ENCODE measurements at places on chromosomes 16 and 17.

GRCh38 chr16:20393801-20394577 lies 10.5 kb downstream of the PDILT start:
- DNase-seq, result no peak

DNA sequence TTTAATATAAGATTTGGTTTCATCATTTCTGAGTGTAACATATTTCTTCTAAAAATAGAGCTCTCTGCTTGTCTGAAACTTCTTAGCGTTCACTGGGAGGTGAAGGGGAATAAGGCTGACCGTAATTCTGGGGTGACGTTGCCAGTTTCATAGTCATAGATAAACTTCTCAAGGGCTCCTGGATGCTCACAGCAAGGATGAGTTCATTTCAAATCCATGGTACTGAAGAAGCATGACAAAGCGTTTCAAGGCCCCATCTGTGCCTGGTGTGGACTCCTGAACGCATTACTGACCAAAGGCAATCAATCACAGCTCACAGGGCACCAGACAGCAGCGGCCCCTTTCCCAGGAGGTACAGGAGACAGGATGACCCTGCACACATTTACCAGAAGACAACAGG lies 12.0 kb upstream of the EVPL start:
- no peak for DNase-seq

GRCh38 chr17:5911919-5912318 lies 158.3 kb upstream of the WSCD1 start:
- DNase-seq, result no peak

DNA sequence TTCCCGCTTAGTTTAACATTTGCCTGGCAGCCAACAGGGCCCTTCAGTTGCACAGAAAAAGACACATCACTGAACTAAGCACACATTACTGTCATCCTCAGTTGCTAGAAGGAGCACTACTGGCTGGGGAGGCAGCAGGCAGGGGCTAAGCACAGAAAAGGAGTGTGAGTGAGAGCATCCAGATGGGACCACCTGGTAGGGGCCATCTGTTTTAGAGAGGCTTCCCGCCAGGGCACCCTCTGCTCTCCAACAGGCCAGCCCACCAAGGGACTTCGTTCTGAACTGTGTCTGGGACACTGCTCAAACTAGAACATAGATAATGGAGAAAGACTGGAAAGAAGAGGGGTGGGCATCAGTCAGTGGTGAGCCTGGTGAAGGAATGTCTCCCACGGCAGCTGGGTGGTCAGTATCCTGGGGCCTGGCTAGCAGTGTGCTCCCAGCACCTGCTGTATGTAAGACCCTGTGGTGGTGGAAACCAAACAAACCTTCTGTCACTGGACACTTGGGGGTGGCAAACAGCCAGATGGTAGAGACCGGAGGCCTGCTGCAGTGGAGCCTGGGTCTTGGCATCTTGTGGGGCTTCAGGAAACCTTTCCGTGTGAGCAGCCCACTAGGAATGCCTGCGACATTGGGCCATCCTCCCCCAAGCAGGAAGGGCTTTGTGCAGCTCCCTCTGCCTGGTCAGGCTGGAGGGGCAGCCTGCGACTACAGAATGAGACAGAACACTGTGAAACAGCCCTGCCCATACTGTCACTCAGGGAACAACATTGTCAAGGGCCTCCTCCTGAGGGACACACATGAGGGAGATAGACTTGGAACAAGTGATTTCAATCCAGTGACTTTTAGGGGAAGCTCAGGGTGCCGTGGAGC lies 12.8 kb upstream of the RANGRF start:
- DNase-seq, result no peak

DNA sequence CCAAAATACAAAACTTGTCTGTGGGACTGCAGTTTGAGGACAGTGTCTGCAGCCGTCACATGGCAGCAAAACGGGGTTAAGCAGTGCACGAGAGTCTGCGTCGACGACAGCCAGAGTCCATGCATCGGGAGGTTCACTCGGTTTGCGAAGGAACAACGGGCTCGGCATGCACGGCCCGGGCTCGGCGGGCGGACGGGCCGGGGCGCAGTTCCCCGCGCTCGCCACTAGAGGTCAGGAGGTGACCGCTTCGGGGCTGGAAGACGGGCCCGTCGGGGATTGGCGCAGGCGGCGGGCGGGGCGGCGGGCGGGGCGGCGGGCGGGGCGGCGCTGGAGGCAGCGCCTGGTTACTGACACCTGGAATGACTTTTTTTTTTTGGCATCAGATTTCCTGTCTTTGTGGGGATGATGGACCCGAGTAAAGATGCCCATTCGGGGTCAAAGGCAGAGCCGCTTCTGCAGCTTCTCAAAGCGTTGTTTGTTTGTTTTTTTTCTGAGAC lies 6.5 kb downstream of the SCGB1C2 start:
- peak; percentile 87 for DNase-seq

GRCh38 chr16:57985204-57986181 lies 14.6 kb upstream of the CNGB1 start:
- DNase-seq, result peak; percentile 21

DNA sequence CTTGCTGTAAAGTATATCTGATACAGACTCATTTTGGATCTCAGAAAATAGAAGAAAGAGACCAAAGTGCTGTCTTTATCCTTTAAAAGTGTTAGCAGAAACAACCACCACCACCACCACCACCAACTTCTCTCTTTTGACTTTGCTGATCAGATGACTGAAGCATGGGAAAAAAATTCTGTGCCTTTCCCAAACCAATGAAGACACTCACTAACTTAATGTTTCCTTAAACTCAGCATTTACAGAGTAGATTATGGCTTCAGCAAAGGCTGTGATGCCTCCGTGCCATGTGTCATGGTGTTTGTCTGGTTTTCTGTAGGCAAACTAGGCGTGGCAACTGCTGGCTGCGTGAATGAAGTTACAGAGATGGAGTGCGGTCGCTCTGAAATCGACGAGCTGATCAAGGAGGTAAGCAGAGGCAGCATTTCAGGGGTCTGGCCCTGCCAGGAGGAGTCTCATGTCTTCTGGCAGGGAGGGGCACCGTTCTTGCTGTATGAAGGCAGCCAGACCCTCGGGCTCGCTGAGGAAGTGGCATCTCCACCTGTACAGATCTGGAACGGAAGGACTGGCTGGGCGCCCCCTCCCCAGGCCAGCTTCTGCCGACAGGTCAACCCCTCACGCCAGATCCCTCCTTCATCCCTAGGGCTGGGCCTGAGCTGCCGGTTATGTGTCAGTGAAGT lies 12.4 kb downstream of the IRF8 start:
- no peak for DNase-seq

GRCh38 chr16:57979006-57979585 lies 8.2 kb upstream of the CNGB1 start:
- no peak for DNase-seq

DNA sequence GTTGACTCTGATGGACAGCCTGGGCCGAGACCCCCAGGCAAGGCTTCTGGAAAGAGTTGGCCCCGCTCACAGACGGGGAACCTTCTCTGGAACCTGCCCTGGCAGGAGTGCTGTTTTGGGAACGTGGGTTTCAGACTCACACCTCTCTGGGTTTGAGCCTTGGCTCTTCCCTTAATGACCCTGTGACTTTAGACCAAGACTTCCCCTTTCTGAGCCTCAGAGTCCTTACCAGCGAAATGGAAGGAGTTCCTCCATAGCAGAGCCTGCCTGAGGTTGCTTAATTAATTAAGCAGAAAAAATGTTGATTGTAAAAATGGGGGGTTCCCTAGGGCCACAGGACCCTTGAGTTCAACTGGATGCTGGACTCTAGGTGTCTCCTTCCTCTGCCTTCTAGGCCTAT lies 408.2 kb downstream of the SEC14L1 start:
- no peak for DNase-seq

DNA sequence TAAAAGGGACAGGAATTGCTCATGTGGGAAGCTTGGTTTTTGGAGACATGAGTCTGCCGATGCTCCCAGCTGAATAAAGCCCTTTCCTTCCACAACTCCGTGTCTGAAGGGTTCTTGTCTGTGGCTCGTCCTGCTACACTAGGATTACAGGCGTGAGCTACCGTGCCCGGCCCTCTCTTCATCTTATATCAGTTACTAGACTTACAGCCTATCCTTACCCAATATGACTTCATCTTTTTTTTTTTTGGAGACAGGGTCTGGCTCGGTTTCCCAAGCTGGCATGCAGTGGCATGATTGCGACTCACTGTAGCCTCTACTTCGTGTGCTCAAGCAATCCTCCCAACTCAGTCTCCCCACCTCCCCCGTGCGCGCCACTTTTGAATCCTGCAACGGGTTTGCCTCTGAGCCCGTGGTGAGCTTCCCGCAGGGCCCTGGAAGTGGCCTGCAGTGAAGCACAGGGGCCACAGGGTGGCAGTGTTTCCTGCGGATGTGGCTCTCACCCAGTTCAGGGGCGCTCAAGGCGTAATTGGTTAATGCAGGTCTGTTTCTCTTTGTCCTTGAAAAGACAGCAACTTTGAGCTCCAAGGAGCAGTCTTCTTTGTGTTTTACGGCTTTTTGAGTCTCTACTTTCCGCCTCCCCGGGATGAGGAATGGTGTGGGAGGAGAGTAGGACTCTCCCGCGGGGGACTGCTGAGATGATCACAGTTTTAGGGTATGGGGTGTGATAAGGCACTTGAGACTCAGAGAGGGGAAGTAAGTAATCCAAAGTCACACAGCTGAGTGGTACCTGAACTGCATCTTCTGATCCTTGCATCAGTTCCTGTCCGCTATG lies 22.7 kb upstream of the GPRC5B start:
- peak; percentile 54 for DNase-seq

DNA sequence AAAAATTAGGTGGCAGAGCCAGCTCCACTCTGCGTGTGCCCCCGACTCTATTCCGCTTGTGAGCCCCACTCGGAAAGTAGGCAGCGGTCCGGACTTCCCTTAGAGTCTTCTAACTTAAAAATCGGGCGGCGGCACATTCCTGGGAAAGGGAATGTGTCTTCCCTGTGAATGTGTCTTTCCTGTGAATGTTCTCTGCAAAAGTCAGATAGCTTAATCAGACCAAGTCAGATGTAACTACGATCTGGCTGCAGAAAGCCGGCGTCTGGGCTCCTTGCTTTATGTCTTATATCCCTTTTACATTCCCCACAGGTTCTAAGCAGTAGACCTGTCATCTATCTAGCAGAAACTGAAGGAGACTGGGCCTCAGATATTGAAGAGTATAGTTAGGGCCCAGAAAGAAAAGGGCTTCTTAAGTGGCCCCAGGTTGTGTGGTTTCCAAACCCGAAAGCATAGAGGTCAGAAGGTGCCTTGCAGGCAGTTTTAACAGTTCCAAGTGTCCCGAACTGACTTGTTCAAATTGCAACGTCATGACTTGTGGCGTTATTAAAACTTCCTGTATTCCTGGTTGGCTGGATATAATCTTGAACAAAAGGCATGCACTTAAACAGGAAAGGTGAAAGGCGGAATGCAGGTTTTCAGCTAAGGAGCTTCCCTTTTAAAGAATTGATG lies 601 bp downstream of the PHKB start:
- DNase-seq, result no peak

GRCh38 chr16:10976634-10977033 lies 32.3 kb downstream of the CLEC16A start:
- DNase-seq, result no peak

- no peak for DNase-seq
These were observed 94.5 kb downstream of the METRNL start for GRCh38 chr17:83173914-83174361.

GRCh38 chr17:73534209-73534909 lies 109.9 kb downstream of the SDK2 start:
- no peak for DNase-seq

DNA sequence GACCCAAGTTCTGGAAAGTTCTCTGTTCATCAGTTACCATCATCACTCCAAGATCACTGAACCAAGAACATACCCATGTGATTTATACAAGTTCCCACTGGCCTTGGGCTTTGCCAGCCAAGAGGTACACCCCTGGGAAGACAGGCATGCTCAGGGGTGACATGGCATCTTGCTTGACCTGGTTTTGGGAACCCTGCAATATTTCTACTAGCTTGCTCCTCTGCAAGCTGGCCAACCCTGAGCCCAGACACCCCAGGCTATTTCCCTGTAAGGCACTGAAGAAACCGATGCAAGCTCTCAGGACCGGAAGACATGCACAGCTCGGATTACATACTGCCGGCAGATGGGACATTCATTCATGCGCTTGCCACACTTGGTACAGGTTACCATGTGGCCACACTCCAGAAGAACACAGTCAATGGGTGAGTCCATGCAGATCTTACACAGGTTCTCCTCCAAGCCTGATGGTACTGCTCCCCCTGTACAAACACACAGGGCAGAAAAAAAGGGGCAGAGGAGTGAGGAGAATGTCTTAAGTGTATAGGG lies 31.4 kb downstream of the LIG3 start:
- DNase-seq, result no peak

DNA sequence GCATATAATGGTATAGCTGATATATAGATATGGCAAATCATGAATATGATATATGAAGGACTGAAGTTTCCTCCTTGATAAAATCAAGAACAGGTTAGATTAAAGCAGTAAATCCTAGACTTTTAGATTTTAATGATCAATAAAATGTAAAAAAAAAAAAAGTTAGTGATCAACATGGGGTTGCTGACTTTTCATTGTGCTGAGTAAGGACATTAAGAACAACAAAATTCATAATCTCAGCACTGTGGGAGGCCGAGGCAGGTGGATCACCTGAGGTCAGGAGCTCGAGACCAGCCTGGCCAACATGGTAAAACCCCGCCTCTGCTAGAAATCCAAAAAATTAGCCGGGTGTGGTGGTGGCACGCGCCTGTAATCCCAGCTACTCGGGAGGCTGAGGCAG lies 10.4 kb upstream of the CHD3 start:
- no peak for DNase-seq

GRCh38 chr17:43634591-43635125 lies 27.1 kb downstream of the MEOX1 start:
- DNase-seq, result no peak

DNA sequence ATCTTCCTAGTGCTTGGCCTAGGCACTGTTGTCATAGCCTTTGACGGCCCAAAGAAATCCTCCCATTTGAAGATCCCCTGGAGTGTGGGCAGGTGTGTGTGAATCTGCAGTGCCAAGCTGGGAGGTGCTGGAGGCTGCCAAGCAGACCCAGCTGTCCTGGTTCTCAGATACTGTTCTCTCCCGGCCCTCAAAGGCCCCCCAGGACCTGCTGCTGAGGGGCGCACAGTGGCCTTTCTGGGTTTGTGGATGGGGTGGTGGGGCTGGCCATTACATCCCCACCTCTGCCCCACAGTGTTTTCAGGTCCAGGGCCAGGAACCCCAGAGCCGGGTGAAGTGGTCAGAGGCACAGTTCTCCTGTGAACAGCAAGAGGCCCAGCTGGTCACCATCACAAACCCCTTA lies 60.5 kb downstream of the MRC2 start:
- no peak for DNase-seq

DNA sequence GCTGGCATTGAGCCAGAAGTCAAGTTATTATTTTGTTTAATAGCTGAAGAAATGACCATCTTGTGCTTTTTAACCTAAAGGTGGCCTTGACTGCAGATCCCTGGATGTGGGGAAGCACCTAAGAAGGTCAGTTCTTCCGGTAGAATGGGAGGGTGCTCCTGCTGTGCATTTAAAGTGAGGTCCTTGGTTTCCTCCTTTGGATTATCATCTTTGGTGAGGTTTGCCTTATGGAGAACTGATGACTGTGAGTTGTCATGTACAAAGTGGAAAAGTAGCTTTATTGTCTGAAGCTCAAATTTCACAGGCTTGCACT lies 66.5 kb downstream of the PCTP start:
- no peak for DNase-seq

All from stimulated activated CD4-positive, alpha-beta T cell treated with anti-CD3 and anti-CD28 coated beads, Interleukin-1b, Interleukin-23, amount 100 ng/mL, for 4 hours (primary cell).